ENCODE measurements at places on chromosomes 2 and 18.

GRCh38 chr2:11863103-11863502 is 116.7 kb downstream of the LPIN1 start:
- DNase-seq, result no peak

GRCh38 chr18:42196651-42197050 is 241.6 kb downstream of the PIK3C3 start:
- DNase-seq, result no peak

DNA sequence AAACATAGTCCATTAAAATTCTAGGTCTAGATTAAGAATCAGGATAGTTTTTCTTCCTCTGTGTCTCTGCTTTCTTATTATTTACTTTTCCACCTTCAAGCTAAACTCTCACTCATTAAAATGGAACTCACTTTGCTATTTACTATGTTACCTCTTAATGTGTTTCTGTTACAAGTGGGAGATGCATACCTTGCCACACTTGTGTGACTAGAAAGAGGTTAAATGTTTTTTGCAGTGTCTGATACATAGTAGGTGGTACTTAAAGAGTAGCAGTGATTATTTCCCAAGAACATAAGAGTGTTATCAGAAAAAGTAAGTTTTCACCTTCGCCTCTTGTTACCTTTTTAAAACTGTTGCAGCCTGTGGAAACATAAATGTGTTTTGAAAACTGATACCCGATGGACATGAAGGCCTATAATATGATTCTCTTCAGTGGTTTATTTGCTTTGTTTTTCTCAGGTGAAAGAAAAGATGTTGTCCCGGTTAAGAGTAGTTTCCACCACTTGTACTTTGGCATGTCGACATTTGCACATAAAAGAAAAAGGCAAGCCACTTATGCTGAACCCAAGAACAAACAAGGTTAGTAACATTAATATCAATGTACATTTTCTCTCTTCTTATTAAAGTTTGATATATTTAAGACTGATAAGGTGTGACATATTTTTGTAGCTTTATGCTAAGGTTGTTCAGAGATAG is 16.6 kb downstream of the ME2 start:
- no peak for DNase-seq

- peak; percentile 85 for DNase-seq
These were observed 88.7 kb upstream of the CXCR4 start for GRCh38 chr2:136206613-136207012.

- no peak for DNase-seq
These were observed 923 bp downstream of the AMER3 start for GRCh38 chr2:130756053-130756873.

DNA sequence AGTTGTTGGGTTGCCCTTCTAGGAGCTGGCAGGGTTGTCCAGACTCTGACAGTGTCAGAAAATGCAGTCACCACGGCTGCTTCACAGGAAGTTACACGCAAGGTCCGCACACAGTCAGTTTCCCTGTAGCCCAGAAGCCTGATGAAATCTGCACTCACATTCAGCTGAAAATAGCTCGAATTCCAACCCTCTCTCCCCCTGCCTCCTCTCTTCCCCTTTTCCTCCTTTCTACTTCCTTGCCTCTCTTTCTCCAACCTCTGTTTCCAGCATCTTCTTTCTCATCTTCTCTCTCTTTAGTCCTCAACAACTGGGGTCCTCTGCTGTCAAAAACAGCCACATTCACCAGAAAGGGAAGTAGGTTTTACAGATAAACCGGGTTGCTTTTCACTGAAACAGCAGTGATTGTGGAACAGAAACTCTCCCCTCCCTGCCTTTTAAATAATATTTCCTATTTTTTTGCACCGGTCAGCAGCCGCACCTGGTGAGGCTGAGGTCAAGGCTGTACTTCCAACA is 69.3 kb downstream of the BCL11A start:
- DNase-seq, result peak; percentile 58

GRCh38 chr2:164597983-164598382 is 23.3 kb downstream of the GRB14 start:
- DNase-seq, result no peak
